ENCODE measurements at places on chromosomes 12 and 14.

- no peak for DNase-seq
These were observed 75.7 kb downstream of the TSPAN9 start for GRCh38 chr12:3152892-3153291.

- DNase-seq = no peak
These were observed 66.4 kb upstream of the BDKRB2 start for GRCh38 chr14:96138241-96138640.

DNA sequence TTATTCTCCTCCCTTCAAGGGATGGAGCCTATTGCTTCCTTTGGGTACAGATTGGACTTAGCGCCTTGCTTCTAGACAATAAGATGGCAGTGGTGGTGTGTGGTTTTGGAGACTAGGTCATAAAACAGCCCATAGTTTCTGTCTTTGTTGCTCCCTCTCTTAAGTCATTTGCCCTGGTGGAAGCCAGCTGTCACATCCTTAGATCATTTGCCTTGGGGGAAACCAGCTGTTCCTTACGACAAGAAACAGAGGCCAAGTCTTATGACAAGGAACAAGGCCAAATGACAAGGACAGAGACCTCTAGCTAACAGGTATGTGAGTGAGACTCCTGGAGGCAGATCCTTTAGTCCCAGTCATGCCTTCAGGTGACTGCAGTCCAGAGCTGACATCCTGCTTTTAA lies 9.2 kb upstream of the PALS1 start:
- DNase-seq = no peak

GRCh38 chr12:92593734-92594402 lies 108.9 kb upstream of the PLEKHG7 start:
- DNase-seq = peak; percentile 86

- DNase-seq = no peak
These were observed 13.8 kb downstream of the RFLNA start for GRCh38 chr12:124308741-124309140.

DNA sequence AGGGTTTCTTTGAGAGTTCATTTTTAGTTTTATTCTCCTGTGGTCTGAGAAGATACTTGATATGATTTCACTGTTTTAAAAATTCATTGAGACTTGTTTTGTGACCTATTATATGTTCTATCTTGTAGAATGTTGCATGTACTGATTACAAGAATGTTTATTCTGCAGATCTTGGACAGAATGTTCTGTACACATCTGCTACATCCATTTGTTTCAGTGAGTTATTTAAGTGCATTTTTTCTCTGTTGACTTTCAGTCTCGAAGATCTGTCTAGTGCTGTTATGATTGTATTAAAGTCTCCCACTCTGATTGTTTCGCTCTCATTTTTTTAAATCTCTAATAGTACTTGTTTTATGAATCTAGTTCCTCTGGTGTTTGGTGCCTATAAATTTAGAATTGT lies 1319.8 kb downstream of the TMEM121 start:
- DNase-seq = no peak

DNA sequence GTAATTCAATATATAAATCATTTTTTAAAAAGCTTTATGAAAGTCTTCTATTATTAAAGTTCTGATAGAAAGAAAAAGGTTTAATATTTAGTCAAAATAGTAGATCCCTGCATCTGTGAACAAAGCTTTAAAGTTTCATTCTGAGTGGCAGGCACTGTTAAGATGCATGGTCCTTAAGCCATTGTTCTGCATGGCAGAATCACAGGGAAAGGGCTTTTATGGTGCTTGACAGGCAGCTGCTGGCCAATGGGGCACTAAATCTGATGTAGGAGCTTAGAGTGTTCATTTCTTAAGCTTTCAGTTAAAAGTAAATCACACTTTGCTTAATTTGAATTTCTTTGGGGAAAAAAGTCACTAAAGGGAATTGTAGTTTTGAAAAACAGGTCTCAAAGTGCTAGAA lies 148.2 kb downstream of the PLEKHA5 start:
- DNase-seq = no peak

GRCh38 chr14:100327128-100327527 lies 4.0 kb downstream of the SLC25A47 start:
- no peak for DNase-seq

GRCh38 chr14:96538990-96539317 lies 36.8 kb downstream of the PAPOLA start:
- no peak for DNase-seq

DNA sequence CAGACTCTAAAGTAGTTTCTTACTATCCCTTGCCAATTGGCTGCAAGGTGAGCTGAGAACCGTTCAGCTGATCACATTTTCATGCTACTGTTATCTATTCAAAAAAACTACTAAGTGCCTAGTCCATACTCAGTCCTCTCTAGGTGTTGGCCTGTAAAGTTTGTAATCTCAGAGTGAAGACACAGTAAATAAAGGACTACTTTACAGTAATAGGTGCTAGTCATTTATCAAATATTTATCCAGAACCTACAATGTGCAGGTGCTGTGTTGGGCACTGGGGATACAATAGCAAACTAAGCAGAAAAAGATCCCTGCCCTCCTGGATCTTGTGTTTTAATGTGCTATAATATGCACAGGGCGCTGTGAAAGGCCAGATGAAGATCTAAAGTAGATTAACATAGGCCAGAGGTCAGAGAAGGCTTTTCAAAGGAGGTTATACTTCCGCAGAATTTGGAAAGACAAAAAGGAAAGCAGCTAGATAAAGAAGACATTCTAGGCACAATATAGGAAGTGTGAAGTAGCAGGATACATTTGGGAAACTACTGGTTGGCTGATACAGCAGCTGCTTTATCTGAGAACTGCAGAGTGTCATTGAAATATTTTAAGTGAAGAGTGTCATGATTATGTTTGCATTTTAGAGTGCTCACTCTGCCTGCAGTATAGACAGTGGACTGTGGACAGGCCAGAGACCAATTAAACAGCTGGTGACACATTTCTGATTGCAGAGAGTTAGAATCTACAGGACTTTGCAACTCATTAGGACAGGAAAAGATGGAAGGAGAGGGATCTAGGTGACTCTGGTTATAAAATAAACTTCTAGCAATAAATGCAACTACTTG lies 8.0 kb upstream of the ACTR10 start:
- no peak for DNase-seq

DNA sequence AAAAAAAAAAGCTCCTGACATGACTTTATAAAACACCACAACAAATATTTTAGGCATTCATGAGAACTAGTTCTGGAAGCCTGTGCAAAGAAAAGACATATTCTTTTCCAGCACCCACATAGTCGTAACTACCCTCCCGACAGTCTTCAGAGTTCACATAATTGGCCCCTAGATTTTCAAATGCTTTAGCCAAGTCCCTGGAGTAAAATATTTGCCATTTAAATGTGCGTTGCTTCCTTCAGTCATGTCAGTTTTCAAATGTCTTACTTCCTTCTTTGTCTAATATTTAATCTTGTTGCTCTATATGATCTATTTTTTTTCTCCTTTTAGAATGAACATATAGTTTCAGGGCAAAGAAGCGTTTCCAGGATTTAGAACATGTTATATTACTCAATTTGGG lies 66.8 kb upstream of the KRAS start:
- no peak for DNase-seq

GRCh38 chr12:114674251-114675047 lies 9.5 kb downstream of the TBX3 start:
- no peak for DNase-seq

- DNase-seq = no peak
These were observed 80.8 kb downstream of the SLC25A21 start for GRCh38 chr14:37091651-37092050.

DNA sequence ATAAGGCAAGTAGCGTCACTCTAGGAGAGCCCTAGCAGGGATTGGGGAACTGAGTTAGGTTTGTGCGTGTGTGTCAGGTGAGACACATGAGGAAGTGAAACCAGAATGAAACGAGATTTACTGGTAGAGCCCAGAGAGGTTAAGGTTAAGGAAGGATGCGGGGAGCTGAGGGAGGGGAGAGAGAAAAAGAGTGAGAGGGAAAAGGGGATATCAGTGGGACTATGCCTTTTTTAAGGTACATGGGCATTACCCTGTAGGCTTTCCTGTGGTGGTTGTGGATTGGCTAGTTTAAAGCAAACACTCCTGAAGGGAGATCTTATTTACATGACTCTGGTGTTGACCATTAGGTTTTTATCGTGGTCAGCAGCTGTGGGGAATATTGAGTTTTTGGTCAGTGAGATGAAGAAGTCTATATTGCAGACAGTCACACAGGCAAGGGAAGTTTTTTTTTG lies 13.9 kb downstream of the ZDHHC17 start:
- DNase-seq = no peak

DNA sequence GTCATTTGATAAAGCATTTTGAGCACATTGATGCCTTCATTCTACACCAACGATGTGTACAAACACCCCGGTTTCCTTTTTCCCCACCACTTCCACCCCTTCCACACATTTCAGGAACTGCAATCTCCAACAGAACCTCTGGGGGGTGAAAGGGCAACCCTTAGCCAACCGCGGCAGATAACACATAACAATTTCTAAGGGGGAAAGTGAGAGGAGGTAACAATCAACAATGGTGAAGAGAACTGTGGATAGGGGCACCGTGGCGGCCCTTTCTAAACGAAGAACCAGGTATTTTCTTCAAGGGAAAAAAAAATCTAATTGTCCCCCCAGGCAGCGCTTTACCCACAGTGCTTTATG lies 1.1 kb downstream of the KITLG start:
- DNase-seq = no peak

GRCh38 chr12:52004042-52004648 lies 2.6 kb upstream of the TAMALIN start:
- DNase-seq = no peak

DNA sequence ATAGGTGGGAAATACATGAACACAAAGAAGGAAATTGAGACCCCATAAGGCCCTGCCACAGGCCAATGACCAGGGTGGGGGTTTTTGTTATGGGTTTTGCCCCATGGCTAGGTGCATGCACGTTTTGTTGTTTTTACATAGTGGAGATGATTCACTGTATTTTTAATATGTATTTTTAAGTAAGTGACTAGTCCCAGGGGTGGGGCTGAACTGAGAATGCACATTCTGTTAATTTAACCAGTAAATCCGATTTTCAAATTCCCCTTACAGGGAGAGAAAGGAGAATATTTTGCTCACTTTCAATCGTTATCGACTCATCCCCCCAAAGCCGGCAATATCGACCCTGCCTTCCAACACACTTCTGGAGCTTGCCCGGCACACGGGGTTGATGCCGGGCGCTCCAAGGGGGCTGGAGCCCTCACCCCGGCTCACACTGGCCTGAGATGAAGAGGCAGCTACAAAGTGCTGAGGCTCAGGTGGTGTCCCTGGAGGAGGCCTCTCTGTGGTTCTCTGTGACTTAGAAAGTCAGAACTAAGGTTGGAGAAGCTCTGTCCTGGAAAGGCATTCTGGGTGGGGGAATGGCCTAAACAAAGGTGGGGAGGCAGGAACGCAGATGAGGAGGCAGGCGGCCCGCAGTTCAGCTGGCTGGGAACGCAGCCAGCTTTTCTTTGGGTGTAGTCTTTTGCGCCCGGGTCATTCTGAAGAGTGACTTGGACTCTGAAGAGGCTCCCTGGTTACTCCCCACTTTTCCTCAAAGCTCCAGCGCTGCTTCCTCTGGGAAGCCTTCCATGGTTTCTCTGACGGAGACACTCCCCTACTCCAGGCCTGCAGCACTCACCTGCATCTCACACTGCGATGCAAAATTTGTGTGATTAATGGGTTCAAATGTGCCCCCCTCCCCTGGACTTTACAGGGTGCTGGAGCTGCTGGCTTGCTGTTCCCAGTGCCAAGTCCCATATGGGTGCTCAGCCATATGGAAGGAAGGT lies 50.7 kb upstream of the DLK1 start:
- no peak for DNase-seq

DNA sequence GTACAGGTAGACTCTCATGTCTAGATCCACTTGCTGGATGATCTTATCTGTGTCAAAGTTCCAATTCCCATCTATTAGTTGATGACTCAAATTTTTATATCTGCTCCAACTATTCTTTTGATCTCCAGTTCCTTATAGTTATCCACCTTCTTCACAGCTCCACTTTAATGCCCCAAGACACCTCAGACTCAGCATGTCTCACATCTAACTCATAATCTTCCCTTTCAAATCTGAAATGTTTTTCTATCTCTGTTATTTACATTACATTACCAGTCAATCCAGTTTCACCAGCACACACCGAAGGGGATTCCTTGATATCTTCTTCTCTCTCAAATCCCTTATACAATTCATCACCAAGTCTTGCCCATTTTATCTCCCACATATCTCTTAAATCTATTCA lies 3.7 kb upstream of the METAP2 start:
- no peak for DNase-seq

GRCh38 chr12:65636436-65636835 lies 187.8 kb upstream of the HMGA2 start:
- no peak for DNase-seq

DNA sequence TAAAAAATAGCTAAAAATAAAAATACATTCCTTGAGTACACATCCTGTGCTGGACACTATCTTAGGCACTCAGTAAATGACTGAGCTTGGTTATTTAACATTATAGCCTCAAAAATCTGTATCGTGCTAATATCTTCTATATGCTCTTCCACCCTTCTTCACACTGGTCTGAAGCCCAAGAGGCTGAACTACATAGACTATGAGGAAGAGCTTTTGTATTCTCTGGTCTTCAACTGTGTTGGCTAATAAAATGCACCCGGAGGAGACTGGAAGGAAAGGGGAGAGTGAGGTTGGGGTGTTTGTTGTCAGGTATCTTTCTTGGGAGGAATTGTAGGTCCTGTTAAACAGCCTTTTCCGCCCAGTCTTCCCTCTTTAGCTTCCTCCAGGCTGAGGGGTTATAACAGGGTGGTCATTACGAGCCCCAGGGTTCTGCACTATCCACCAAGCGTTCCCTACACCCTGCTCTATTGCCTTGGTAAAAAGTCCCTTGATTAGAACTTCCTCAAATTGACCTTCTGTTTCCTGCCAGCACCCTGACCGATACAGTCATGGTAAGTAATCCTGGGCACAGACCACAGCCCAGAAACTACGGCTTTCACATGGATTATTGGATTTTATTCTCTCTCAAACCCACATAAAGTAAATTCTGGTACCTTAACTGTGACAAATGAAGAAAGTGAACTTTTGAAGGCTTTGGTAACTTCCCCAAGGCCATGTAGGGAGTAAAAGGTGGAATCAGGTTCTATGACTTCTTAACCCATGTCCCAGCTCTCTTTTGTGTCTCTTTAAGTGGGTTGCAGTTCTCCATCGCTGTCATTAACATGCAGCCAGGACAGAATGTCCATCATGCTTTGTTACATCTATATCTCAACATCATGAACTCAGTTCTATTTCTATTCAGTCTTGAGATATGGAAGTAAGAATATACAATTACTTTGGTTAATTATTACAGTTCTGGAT lies 71.3 kb downstream of the PTHLH start:
- no peak for DNase-seq

DNA sequence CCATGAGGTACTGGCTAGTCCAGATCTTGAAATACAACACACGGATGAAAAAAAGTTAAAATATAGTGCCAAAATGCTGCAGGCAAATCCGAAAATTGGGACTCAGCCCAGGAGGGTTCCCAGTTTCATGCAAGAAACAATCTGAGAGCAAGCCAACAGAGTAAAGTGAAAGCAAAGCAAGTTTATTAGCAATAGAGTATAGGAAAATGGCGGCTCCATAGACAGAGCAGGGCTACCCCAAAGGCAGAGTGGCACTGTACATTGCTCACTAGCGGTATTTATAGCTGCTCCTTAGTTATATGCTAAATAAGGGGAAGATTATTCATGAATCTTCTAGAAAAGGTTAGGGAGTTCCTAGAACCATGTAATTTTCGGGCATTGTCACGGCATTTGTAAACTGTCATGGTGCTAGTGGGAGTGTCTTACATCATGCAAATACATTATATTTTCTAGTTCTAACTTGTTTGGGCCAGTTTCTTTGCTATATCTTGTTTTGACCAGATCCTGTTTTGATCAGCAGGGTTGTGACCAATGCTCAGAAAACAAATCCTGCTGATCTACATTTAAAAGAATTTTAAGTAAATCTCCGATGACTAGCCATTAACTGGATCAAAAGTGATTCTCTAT lies 29.1 kb downstream of the RECQL start:
- no peak for DNase-seq
